Mesangial cell (primary cell): ENCODE measurements at places on chromosomes 2 and 18. TPM values are rescaled to one million over a fixed set of nuclear protein-coding genes. Genes with fewer than 3 reads are reported as not detected.

PSMD1 gene
- 36.1 and 84.2 TPM in 2 replicates for total RNA-seq

TNP1 gene
- total RNA-seq: not detected in 2 replicates

RAB12 gene
- 22.8 and 24.1 TPM in 2 replicates for total RNA-seq

GAREM1 gene
- total RNA-seq: 2.1 and 5.2 TPM in 2 replicates

CCDC74A gene
- total RNA-seq: 22.3 and 65.8 TPM in 2 replicates

LONRF2 gene
- total RNA-seq: 0.49 and 1.9 TPM in 2 replicates

SLC40A1 gene
- total RNA-seq: 2.6 and 12.3 TPM in 2 replicates

GRHL1 gene
- 1.1 and 1.5 TPM in 2 replicates for total RNA-seq
